IPS DF 6.9 (cell line): ENCODE measurements at places on chromosomes 13 and 19.

- no peak for DNase-seq
These were observed 2.4 kb downstream of the HPN start for GRCh38 chr19:35043906-35044305.

DNA sequence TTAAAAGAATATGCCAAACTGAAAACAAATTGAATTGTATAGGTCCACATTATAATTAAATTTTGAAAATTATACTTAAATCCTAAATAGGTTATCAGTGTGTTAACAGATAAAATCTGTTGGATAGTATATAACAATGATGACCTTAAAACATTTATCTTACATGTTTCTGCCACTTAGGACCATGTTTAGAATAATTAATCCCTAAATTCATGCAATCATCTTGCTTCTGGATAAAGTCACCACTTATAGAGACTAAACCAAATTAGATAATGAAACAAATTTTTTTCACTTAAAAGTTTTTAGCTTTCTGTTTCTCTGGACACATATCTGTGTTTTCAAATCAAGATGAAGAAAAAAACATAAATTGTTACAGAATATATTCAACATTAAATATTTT, 511.7 kb upstream of the MIR17HG start:
- no peak for DNase-seq

- DNase-seq, result no peak
These were observed 75.2 kb downstream of the RXFP2 start for GRCh38 chr13:31814536-31814935.

DNA sequence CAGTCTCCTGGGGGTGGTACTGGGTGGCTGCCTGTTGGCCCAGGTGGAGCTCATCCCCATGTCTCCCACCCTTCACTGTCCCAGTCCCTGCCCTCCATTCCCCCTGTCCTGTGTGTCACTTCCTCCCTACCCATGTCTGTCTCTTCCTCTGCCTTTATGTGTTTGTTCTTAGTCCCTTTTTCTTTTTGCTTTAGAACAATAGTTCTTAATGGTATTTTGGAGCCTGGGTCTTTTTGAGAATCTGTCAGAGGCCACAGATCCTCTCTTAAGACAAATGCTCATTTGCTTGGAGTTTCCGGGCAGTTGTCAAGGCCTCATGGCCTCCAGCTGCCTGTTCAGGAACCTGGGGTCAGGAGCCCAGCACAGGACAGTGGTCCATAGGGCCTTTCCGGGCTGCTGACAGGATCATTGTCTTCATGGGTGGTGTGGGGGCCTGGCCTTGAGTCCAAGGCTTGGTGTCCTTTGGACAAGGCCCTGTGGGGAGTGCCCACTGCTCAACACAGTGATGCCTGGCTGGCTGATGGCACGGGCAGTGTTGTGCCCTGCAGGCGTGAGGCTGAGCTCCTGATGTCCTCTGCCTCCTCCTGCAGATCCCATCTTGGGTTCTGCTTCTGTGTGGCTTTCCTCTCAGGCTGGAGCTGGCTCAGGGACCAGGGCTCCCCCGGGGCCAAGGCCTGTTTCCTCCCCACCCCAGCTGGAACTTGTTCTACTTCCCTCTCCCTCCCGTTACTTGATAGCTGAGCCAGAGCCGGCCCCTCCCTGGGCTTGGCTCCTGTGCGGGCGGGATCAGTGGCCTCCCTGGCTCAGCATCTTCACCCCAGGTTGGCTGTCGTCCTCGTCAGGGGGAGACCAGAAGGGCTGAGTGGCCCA, 3.5 kb downstream of the EGLN2 start:
- no peak for DNase-seq

DNA sequence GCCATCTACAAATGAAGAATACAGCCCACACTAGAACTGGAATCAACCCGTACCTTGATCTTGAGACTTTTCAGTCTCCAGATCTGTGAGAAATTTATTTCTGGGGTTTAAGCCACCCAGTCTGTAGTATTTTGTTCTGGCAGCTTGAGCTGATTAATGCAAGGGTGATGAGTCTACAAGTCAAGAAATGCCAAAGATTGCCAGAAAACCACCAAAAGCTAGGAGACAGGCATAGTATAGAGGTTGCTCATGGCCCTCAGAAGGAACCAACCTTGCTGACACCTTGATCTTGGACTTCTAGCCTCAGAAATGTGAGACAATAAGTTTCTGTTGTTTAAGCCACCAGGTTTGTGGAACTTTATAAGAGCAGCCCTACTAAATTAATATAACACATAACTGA, 428.2 kb upstream of the KLF12 start:
- DNase-seq, result no peak

DNA sequence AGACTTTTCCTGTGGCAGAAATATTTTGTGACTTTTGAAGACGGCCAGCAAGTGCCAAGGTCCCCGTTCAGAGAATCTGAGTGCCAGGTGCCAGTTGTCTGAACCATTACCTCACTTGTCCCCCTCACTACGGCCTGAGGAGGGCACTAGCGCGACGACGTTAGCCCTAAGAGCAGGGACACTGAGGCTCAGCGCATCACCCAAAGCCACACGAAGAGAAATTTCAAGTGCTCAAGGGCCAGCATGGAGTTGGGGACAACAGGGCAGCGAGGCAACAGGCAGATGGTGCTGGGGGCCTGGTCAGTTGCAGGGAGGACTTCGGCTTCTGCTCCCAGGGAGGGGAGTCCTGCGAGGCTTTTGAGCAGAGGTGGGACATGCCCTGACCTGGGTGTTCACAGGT, 9.5 kb upstream of the TYK2 start:
- no peak for DNase-seq

DNA sequence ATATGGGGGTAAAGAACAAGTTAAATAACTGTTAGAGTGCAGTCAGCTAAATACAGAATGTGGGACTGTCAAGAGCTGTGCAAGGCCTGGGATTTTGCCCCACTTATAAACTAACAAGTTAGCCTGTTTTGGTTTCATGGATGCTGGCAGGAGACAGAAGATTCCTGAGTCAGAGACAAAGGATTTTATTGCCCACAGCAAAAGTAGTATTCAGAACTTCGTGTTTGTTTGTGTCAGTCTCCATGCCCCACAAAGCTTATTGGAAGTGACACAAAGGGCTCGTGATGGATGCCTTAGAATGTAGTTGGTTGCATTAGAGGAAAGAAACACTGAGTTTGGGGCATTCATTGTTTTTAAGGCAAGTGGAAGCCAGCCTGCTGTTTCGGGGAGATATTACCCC, 22.2 kb upstream of the SPRYD7 start:
- DNase-seq, result no peak

- peak; percentile 5 for DNase-seq
These were observed 733.9 kb upstream of the ARGLU1 start for GRCh38 chr13:107301724-107302374.
